ENCODE measurements at places on chromosomes 6 and 20. TPM values are rescaled to one million over a fixed set of nuclear protein-coding genes. Genes with fewer than 3 reads are reported as not detected.

GRCh38 chr20:46328200-46328882 lies 20.0 kb upstream of the CDH22 start:
- no peaks in the 10 kb centered on the region for H3K27me3 ChIP-seq
- no peak for DNase-seq
- no peak overlapping the region for H3K4me3 ChIP-seq
- H3K4me1 ChIP-seq: no peaks in the 10 kb centered on the region
- H3K36me3 ChIP-seq: no peaks in the 10 kb centered on the region

GRCh38 chr6:131838051-131838450 lies 30.2 kb downstream of the ENPP1 start:
- H3K27ac ChIP-seq: no peak overlapping the region
- DNase-seq: no peak
- no peaks in the 10 kb centered on the region for H3K27me3 ChIP-seq
- no peaks in the 10 kb centered on the region for H3K36me3 ChIP-seq

- no peak overlapping the region for H3K4me3 ChIP-seq
- H3K36me3 ChIP-seq: no peaks in the 10 kb centered on the region
- DNase-seq: no peak
- H3K27ac ChIP-seq: no peak overlapping the region
- no peaks in the 10 kb centered on the region for H3K27me3 ChIP-seq
Measured at GRCh38 chr6:38498805-38499445, 140.8 kb downstream of the BTBD9 start.

DNA sequence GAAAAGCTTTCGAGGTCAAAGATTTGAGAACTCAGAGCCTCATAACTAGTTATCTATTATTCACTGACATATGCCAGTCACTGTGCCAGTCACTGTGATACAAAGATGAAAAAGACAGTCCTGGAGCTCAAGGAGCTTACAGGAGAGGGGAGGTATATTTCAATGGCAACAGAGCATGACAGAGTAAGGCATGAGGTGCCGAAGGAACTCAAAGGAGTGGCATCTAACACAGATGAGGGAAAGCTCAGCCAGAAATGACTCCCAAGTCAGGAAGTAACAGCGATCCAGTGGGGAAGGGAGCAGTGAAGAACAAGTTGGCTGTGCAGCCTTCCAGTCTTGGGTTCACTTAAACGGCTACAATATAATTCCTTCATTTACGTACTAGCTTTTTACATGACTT lies 46.6 kb downstream of the DTNBP1 start:
- no peak overlapping the region for H3K4me3 ChIP-seq
- H3K27me3 ChIP-seq: no peaks in the 10 kb centered on the region
- no peaks in the 10 kb centered on the region for H3K4me1 ChIP-seq
- no peak for DNase-seq

DNA sequence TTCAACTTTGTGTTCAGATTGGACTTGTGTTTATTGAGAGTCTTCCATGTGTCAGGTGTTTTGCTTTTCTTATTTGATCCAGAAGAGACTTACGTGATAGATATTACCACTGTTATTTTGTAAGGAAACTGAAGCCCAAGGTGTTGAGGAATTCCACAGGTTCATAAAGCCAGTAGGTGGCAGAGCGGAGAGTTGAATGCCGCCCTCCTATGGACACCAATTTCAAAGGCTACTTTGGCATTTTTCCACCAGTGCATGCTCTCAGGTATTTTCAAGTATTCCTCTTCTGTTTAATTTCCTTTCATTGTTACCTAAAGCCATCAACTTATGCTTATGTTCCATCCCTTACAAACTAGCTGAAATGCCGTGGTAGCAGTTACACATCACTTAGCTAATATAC lies 14.0 kb upstream of the COL10A1 start:
- no peak overlapping the region for H3K4me3 ChIP-seq
- H3K4me1 ChIP-seq: no peaks in the 10 kb centered on the region
- DNase-seq: no peak
- H3K36me3 ChIP-seq: no peaks in the 10 kb centered on the region

DNA sequence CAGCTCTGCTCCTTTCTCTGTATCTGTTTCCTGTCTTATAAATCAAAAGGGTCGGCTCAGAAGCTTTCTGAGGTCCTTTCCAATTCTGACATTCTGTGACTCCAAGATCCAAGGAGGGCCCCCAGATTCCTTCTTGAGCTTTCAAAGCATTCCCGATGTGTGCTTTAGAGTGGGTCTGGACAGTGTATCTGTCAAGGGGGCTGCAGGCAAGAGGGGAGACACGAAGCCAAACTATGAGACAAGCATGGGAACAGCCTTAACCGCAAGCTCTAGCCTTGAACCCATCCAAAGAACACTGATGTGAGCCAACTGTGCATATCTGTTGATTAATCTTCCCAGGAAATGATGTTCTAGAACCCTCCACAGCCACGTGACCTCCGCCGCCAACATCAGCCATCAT lies 73.8 kb downstream of the TSHZ2 start:
- DNase-seq: no peak
- H3K36me3 ChIP-seq: no peaks in the 10 kb centered on the region
- H3K4me3 ChIP-seq: no peak overlapping the region
- H3K4me1 ChIP-seq: no peaks in the 10 kb centered on the region
- no peaks in the 10 kb centered on the region for H3K27me3 ChIP-seq

GRCh38 chr20:45061244-45061643 lies 39.7 kb downstream of the KCNS1 start:
- no peak for DNase-seq
- peaks cover 14% of the 10 kb centered on the region for H3K36me3 ChIP-seq
- H3K4me1 ChIP-seq: no peaks in the 10 kb centered on the region
- H3K4me3 ChIP-seq: no peak overlapping the region
- H3K27me3 ChIP-seq: no peaks in the 10 kb centered on the region

DNA sequence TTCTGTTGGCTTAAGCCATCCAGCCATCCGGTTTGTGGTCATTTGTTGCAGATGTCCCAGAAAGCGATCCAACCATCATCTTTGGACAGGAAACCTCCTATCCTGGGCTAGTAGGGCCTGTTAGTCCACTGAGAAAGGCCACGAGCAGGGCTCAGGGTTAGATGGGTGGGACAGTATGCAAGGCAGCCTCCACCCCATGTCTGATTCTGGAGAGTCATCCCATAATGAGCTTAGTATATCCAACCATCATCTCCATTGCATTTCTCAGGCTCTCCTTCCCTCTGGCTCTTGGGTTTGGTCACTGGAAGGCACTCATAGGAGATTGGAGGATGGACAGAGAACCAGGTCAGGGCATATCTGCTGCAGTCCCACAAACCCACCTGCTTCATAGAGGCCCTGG lies 117.8 kb downstream of the LRFN2 start:
- no peak overlapping the region for H3K4me3 ChIP-seq
- no peak for DNase-seq
- no peaks in the 10 kb centered on the region for H3K4me1 ChIP-seq
- no peaks in the 10 kb centered on the region for H3K36me3 ChIP-seq
- no peak overlapping the region for H3K27ac ChIP-seq
- no peaks in the 10 kb centered on the region for H3K27me3 ChIP-seq

GRCh38 chr6:52376763-52377162 lies 14.8 kb downstream of the PAQR8 start:
- no peaks in the 10 kb centered on the region for H3K27me3 ChIP-seq
- no peak overlapping the region for H3K4me3 ChIP-seq
- peaks cover 6% of the 10 kb centered on the region for H3K4me1 ChIP-seq
- H3K27ac ChIP-seq: no peak overlapping the region

GRCh38 chr6:124494956-124495664 lies 467.1 kb upstream of the RNF217 start:
- no peaks in the 10 kb centered on the region for H3K36me3 ChIP-seq
- H3K27me3 ChIP-seq: no peaks in the 10 kb centered on the region
- H3K4me1 ChIP-seq: no peaks in the 10 kb centered on the region
- DNase-seq: no peak

DNA sequence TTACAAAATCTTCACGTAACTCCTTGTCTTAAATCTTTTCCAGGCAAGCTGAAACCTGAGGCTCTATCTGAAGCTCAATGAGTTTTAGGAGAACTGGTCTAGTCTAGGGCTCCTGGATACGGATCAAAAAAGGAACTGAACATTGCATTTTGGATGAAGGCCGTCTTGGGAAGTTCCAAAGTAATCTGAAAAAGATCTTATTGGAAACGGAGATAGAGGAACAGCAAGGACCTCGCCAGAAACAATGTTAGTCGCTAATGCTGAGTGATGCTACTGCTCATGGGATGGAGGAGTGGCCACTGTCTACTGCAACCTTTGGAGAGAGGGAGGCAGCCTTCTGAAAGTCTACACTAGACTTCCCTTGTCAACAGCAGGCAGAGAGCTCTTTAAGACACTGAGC lies 91.4 kb upstream of the ATXN1 start:
- no peaks in the 10 kb centered on the region for H3K27me3 ChIP-seq
- H3K4me3 ChIP-seq: no peak overlapping the region
- no peak overlapping the region for H3K27ac ChIP-seq

DNA sequence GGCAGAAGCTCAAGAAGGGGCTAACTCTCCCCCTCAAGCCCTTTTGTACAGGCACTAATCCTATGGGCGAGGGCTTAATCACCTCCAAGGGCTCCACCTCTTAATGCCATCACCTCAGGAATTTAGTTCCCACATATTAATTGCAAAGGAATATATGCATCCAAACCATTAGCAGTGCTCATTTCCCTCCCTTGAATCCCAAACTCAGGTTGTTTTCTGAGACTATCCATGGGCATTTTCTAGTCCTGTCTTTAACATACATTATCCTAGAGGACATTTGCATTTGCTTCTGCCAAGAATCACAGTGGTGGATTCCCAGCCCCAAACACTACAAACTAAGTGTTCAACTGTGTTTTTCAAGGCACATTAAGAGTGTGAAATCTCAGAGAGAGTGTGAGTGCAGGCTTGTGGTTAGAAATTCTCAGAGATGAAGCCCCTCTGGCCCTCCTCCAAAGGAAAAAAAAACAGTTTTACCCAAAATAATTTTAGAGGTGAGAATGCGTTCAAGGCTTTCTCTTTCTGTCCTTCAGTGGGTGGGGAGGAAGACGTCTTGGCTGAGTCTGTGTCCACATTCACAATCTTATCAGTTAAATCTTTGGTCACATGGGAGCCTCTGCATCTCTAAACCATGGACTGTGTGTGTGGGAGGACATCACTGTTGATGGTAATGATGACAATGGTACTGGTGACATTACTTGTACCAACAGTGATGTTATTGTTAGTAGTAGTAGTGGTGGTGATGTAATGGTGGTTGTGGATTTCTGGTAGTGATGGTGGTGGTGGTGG lies 59.3 kb downstream of the SYNDIG1 start:
- no peak overlapping the region for H3K4me3 ChIP-seq
- no peaks in the 10 kb centered on the region for H3K4me1 ChIP-seq
- H3K36me3 ChIP-seq: no peaks in the 10 kb centered on the region
- H3K27me3 ChIP-seq: no peaks in the 10 kb centered on the region

DNA sequence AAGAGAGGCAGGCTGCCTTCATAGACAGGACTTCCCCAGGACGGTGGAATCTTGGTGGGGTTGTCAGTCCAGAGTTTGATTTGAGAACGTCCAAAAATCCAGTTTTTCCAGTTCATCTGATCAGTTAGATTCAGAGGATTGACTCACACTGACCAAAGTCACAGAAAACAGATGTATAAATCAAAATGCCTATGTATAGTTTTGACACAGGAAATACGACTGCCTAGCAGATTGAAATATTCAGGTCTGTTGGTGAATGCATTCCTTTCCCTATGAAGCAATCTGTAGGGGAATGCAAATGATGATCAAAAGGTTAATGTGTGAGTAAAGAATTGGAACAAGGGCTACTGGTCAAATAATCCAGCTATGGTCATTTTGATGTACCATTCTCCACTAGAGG lies 29.7 kb upstream of the GFOD1 start:
- no peaks in the 10 kb centered on the region for H3K36me3 ChIP-seq
- DNase-seq: no peak
- H3K4me1 ChIP-seq: no peaks in the 10 kb centered on the region
- H3K27me3 ChIP-seq: no peaks in the 10 kb centered on the region

- no peak overlapping the region for H3K27ac ChIP-seq
- no peaks in the 10 kb centered on the region for H3K36me3 ChIP-seq
- no peak for DNase-seq
- H3K4me3 ChIP-seq: no peak overlapping the region
- no peaks in the 10 kb centered on the region for H3K4me1 ChIP-seq
- peaks cover 7% of the 10 kb centered on the region for H3K27me3 ChIP-seq
Measured at GRCh38 chr6:34468378-34468892, 2.6 kb downstream of the PACSIN1 start.

- peaks cover 2% of the 10 kb centered on the region for H3K4me1 ChIP-seq
- no peak overlapping the region for H3K4me3 ChIP-seq
- H3K36me3 ChIP-seq: no peaks in the 10 kb centered on the region
- peaks cover 42% of the 10 kb centered on the region for H3K27me3 ChIP-seq
- no peak overlapping the region for H3K27ac ChIP-seq
Measured at GRCh38 chr20:62704341-62704948, 4.2 kb upstream of the NTSR1 start.

DNA sequence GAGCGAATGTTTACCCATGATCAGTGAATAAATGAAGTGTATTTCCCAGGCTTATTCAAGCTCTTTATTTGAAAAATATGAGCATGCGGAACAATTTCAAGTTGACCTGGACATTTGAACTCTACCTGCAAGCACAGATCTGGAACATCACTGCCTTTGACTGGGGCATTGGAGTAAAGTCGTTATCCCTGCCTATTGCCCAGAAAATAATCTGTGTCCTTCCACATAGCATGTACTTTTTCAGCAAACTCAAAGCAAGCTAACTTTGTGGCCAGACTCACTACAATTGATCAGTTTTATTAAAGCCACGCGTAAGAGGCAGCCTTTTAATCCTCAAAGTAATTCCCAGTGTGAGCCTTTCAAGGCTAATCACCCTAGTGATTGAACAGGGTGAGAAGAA lies 73.4 kb upstream of the PAK5 start:
- no peaks in the 10 kb centered on the region for H3K27me3 ChIP-seq
- H3K36me3 ChIP-seq: no peaks in the 10 kb centered on the region
- H3K4me1 ChIP-seq: no peaks in the 10 kb centered on the region

DNA sequence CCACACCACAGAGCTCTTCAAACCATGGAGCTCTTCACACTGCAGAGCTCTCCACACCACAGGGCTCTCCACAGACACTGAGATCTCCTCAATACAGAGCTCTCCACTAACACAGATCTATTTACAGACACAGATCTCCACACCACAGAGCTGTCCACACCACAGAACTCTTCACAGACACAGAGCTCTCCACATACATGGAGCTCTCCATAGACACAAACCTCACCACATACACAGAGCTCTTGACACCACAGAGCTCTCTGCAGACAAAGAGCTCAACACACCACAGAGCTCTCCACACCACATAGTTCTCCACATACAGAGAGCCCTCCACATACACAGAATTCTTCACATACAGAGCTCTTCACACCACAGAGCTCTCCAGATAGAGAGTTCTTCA lies 53.0 kb downstream of the ERMARD start:
- no peaks in the 10 kb centered on the region for H3K36me3 ChIP-seq
- no peak overlapping the region for H3K27ac ChIP-seq
- peaks cover 8% of the 10 kb centered on the region for H3K4me1 ChIP-seq
- DNase-seq: no peak
- peaks cover 71% of the 10 kb centered on the region for H3K27me3 ChIP-seq

GRCh38 chr20:40643891-40644290 lies 45.1 kb downstream of the MAFB start:
- no peak overlapping the region for H3K4me3 ChIP-seq
- H3K27ac ChIP-seq: no peak overlapping the region
- H3K4me1 ChIP-seq: no peaks in the 10 kb centered on the region
- DNase-seq: no peak

- no peaks in the 10 kb centered on the region for H3K4me1 ChIP-seq
- no peak for DNase-seq
- H3K4me3 ChIP-seq: no peak overlapping the region
- H3K36me3 ChIP-seq: no peaks in the 10 kb centered on the region
- H3K27ac ChIP-seq: no peak overlapping the region
Measured at GRCh38 chr6:6479785-6480184, 108.7 kb upstream of the LY86 start.

The NINL gene
- total RNA-seq: 14.1 TPM

The AP5S1 gene
- total RNA-seq: 6.9 TPM

The ZMYND8 gene
- 14.8 TPM for total RNA-seq

The UBD gene
- total RNA-seq: 158 TPM

The SPATS1 gene
- 0.33 TPM for total RNA-seq

The GNRH2 gene
- 0.14 TPM for total RNA-seq

The TAGAP gene
- 22.3 TPM for total RNA-seq

The ZNF343 gene
- total RNA-seq: 5.2 TPM

The LZTS3 gene
- total RNA-seq: 1.1 TPM
